ENCODE measurements at places on chromosomes 7 and 10. TPM values are rescaled to one million over a fixed set of nuclear protein-coding genes. Genes with fewer than 3 reads are reported as not detected.

GRCh38 chr7:74475987-74476350, 22.3 kb downstream of the GTF2IRD1 start:
- no peak for DNase-seq

DNA sequence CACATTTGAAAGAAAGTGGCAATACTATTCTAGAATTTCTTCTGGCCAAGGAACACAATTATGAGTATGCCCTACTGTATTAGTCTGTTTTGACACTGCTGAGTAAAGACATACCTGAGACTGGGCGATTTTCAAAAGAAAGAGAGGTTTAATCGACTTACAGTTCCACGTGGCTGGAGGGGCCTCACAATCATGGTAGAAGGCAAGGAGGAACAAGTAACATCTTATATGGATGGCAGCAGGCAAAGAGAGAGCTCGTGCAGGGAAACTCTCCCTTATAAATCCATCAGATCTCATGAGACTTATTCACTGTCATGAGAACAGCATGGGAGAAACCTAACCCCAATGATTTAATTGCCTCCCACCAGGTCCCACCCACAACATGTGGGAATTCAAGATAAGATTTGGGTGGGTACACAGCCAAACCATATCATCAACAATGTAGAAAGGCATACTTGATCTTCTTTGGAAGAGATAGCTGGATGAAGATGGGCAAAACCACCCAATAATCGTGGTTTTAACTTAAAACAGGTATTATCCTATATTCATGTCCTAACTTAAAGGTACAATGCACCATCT, 113.9 kb downstream of the ETV1 start:
- no peak for DNase-seq

DNA sequence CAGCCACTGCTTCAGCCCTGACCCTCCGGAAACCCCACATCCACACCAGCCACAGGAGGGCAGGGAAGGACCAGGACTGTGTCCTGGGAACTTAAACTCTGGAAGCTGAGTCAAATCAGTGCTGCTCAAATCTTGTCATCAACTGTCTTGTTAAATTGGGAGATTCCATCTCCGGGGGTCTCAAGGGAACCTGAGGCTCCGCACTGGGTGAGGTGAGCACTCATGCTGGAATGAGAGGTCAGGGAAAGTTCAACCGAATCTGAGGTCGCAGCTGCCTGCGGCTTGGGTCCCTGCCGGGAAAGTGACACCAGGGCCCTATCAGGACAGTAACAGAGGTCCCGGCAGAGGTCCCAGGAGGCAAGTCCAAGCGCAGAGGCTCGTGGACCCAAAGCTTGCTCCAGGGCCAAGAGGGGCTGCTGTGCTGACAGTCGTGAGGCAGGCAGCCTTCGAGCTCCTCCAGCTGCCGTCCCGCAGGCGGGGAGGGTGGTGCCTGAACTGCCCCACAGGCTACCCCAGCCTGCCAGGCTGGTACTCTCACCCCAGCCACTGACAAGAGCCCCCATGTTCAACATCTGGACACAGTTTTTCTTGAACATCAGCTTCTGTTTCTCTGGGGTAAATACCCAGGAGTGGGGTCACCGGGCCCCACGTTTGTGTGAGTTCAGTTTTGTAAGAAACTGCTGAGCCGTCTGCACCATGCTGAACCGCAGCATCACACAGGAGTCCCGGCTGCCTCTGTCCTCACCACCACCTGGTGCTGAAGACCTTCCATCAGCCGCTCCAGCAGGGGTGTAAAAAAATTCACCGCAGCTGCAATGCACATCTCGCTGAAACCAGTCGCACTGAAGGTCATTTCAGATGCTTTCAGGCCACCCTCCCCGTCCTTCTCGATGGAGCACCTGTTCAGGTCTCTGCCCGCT, 101.0 kb downstream of the DIP2C start:
- DNase-seq: no peak

- DNase-seq: peak; percentile 41
Observed at GRCh38 chr10:17122726-17123661, 6.6 kb downstream of the CUBN start.

DNA sequence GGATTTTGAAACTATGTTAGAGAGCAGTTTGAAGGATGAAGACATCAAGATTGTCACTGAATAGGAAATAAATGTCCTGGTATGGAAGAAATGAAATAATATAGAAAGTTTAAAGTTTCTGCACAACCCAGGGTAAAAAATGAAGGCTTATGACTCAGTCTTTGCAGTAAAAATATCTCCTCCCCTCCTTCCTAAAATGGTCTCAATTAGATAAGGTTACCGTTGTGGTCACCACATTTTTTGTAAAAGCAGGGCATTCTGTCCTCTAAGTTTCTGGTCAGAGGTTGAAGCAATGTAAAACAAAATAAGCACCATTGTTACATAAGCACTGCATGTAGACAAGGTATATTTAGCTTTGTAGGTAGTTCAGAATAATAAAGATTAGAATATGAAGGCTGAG, 403.5 kb downstream of the SUGCT start:
- no peak for DNase-seq

- no peak for DNase-seq
Observed at GRCh38 chr7:38673795-38674194, 42.6 kb upstream of the AMPH start.

DNA sequence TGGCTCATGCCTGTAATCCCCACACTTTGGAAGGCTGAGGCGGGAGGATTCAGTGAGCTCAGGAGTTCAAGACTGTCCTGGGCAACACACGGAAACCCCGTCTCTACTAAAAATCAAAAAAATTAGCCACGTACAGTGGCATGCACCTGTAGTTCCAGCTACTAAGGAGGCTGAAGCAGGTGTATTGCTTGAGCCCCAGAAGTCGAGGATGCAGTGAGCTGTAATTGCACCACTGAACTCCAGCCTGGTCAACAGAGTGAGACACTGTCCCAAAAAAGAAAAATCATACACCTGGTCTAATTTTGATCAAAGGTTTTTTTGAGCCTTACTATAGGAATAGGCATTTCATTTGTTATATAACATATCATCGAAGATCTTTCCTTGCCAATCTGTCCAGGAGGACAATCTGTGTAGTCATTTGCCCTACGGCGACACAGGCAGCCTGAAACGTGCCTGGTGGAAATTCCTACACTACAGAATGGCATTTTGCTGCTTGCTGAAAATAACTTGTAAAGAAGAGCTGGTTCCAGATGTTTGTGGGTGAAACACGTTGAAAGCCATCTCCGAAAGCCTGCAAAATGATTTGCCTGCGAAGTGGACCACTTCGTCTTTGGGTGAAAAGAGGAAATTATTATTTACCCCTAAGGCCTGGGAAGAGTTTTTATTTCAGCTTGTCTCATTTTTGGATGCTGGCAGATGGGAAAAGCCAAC, 31.3 kb upstream of the GDI2 start:
- no peak for DNase-seq

The FZD1 gene
- 10.1 TPM for total RNA-seq

GRCh38 chr7:7271094-7271874, 88.9 kb downstream of the C1GALT1 start:
- DNase-seq: no peak

The PARP12 gene
- 43.1 TPM for total RNA-seq

The CEP41 gene
- 27.8 TPM for total RNA-seq

DNA sequence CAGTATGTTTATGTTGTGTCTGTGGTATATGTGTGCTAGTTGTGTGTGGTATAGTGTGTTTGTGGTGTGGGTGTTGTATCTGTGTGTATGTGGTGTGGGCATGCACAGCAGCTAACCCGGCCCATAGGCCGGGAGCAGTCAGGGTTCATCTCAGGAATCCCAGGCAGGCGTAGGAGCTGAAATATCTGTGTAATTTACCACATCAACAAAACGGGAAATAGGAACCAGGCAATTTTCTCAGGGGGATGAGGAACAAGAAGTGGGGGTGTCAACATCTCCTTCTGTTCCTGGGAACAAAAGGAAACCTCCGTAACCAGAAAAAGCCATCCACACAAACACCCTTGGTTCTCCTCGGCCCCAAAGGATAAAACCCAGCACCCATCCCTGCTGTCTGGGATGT, 24.5 kb upstream of the ZNF488 start:
- DNase-seq: no peak

The RASSF4 gene
- total RNA-seq: 72.0 TPM

GRCh38 chr7:102991540-102992214, 78.9 kb downstream of the LRRC17 start:
- peak; percentile 92 for DNase-seq

DNA sequence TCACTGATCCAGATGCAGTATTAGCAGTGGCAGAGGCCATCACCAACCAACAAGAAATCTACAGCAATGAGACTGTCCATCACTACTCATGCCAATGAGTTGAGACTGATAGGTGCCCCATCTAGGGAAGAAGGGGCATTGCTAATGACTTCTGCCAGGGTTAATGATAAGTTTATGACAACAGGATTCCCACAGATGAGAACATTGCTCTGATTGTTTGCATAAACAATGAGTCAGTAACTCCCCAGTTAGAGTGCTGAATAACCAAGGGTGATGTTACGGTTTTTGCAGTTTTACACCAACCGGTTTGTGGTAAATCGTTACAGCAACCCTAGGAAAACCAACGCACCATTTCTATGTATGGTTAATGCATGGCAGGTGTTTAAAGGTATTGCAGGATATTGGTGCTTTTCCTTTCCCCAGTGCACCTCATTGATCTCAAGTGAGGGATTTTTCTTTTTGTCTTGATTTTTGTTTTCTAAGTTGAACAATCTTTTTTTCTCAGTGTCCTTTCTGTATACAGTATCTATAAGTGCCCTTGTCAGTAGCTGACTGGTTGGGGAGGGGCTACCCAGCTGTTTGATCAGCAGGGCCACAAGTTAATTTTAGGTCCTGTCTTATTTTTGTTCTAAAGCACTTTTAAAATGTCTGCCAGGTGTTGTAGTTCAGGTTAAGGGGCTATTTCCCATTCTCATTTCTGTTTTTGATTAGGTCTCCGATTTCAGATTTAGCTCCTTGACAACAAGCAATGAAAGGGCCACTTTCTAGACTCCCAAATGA, 3.9 kb upstream of the CSGALNACT2 start:
- DNase-seq: no peak

DNA sequence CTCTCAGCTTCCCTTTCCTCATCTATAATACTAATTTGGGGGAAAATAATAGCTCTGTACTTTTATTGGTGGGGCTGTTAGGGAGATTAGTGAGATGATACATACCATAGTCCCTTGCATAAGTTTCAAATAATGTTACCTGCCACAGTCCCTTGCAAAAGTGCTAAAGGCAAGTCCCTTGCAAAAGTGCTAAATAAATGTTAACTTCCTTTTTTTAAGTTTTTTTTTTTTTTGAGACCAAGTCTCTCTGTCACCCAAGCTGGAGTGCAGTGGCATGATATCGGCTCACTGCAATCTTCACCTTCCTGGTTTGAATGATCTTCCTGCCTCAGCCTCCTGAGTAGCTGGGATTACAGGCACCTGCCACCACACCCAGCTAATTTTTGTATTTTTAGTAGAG, 43.4 kb upstream of the SRGN start:
- no peak for DNase-seq

DNA sequence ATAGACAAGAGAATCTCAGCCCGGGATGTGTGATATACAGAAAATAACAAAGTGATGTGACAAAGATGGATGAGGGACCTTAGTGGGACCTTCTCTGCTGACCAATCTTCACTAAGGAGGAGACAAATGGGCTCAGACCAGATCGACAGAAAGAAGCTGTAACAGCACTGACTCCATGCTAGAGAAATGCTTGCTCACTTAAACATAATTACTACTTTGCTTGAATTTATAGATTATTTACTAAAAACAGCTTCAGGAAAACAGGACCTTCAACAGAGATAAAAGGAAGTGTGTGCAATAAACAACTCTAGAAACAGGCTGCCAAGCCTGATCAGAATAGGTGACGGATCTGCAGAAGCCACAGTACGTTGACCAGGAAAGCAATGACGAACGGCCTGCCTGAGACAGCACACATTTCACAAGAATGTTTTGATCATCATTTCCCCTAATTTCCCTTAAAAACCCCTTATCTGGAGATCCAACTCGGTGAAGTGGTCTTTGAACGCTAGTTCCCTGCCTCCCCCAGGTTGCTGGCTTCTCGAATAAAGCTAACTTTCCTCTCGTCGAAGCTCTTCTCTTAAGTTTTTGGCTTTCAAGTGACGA, 98.4 kb upstream of the STEAP1B start:
- DNase-seq: no peak

DNA sequence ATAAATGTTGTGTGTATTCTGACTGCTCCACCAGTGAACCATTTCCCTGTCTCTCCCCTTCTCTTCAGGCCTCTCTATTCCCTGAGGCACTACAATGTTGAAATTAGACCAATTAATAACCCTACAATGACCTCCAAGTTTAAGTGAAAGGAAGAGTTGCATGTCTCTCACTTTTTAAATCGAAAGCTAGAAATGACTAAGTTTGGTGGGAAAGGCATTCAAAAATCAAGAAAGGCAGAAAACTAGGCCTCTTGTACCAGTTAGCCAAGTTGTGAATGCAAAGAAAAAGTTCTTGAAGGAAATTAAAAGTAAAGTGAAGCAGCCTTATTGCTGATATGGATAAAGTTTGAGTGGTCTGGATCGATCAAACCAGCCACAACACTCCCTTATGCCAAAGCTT, 198.3 kb upstream of the YAE1 start:
- DNase-seq: no peak

The PRKCQ gene
- total RNA-seq: 7.7 TPM

DNA sequence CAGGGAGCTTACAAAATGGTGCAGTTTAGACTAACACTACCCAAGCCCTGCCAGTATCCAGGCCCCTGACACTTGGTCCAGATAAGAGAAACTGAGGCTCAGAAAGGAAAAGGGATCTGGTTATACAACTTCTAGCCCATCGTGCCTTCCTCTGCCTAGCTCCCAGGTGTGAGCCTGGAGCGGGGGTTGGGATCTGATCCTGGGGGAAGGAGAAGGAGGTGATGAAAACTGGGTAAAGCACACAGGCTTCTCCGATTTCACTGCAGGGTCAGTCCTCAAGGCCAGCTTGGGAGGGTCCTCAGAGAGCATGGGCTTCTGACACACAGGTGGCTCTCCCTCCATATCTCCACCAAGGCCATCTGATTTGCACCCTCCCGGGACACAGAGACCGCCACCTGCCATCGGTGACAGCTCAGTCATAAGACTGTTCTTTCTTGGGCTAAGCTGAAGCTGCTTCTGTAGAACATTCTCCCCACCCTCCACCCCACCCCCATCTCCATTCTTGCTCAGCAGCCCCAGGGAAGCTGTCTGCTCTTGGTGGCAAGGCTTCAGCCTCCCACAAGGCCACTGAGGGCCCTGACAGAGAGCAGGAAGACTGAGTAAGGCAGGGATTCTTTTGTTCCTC, 16.4 kb downstream of the SRRM3 start:
- no peak for DNase-seq

The RAMP3 gene
- not detected for total RNA-seq

- no peak for DNase-seq
Observed at GRCh38 chr10:11593612-11594011, 17.8 kb downstream of the USP6NL start.

GRCh38 chr10:129942936-129943715, 20.9 kb downstream of the EBF3 start:
- DNase-seq: no peak

- no peak for DNase-seq
Observed at GRCh38 chr7:74412603-74413002, 41.1 kb upstream of the GTF2IRD1 start.

GRCh38 chr7:36490419-36490830, 100.8 kb downstream of the ANLN start:
- DNase-seq: no peak

GRCh38 chr10:70478191-70479164, at the start of gene PALD1:
TSS of gene PALD1 (plus strand) at chr10:70478767. CDS start at chr10:70525952, 47,185 bp downstream.
- no peak for DNase-seq

- no peak for DNase-seq
Observed at GRCh38 chr10:91796331-91797047, 1.7 kb upstream of the TNKS2 start.

GRCh38 chr7:27714831-27715444, 25.0 kb upstream of the TAX1BP1 start:
- DNase-seq: no peak

- DNase-seq: no peak
Observed at GRCh38 chr10:32072025-32072800, 16.0 kb upstream of the KIF5B start.

The C7orf33 gene
- total RNA-seq: not detected
